ENCODE measurements at places on chromosomes 12 and 14. TPM values are rescaled to one million over a fixed set of nuclear protein-coding genes. Genes with fewer than 3 reads are reported as not detected.

PTCSC3 gene
- not detected for total RNA-seq

GLTP gene
- total RNA-seq, result 27.3 TPM

SPTB gene
- not detected for total RNA-seq

PRMT5 gene
- 124 TPM for total RNA-seq

AMN gene
- total RNA-seq, result 6.4 TPM

CCDC175 gene
- total RNA-seq, result not detected

PROX2 gene
- total RNA-seq, result 0.76 TPM

NAV3 gene
- total RNA-seq, result 0.85 TPM

RASAL1 gene
- total RNA-seq, result 67.5 TPM

INHBC gene
- total RNA-seq, result 0.36 TPM

SLC38A1 gene
- total RNA-seq, result 165 TPM

OTUB2 gene
- 0.48 TPM for total RNA-seq

AGAP2 gene
- total RNA-seq, result 26.5 TPM

SMCO2 gene
- not detected for total RNA-seq

MUCL1 gene
- total RNA-seq, result not detected

IL31 gene
- total RNA-seq, result not detected

DLK1 gene
- total RNA-seq, result not detected

- DNase-seq, result no peak
Measured at GRCh38 chr12:64522316-64522715, 70.4 kb downstream of the TBK1 start.

GRCh38 chr14:92058006-92058917 is 18.4 kb upstream of the TRIP11 start:
- DNase-seq, result no peak

DNA sequence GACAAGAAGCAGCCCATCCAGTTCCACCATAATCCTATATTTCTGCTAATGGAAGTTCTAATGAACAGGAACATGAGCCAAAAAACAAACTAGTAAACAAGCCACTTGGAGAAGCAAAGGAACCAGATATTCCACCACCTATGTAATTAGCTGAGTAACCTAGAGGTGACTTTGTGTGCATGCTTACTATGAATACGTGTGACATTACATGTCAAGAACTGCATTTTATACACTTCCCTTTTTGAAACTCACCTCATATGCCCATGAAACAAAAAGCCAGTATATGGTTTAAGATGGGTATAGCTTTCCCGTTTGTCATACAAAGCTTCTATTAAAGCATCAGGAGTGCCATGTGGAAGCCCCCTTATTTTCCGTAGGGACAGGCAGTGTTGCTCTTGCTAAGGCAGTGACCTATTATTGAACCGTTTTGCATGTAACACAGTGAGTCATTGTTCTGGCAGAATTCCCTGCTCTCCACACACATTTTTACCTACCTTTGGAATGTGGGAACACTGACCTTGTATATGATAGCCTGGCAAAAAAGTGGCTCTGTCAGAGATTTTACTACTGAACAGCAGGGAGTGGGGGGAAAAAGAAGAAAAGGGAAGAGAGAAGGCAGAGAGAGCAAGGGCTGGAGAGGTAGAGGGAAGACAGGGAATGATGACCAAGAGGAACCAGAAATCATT is 34.8 kb upstream of the FRMD6 start:
- DNase-seq, result no peak

DNA sequence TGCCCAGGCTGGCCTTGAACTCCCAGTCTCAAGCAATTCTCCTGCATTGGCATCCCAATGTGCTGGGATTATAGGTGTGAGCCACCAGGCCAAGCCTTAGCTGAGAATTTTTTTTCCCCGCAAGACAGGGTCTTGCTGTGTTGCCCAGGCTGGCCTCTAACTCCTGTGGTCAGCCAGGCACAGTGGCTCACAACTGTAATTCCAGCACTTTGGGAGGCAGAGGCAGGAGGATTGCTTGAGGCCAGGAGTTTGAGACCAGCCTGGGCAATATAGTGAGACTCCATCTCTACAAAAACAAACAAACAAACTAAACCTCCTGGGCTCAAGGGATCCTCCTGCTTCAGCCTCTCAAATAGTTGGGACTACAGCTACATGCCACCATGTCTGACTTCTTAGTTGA is 27.3 kb downstream of the DEPDC4 start:
- no peak for DNase-seq

- peak; percentile 92 for DNase-seq
Measured at GRCh38 chr14:95561001-95561412, 26.2 kb downstream of the GLRX5 start.

DNA sequence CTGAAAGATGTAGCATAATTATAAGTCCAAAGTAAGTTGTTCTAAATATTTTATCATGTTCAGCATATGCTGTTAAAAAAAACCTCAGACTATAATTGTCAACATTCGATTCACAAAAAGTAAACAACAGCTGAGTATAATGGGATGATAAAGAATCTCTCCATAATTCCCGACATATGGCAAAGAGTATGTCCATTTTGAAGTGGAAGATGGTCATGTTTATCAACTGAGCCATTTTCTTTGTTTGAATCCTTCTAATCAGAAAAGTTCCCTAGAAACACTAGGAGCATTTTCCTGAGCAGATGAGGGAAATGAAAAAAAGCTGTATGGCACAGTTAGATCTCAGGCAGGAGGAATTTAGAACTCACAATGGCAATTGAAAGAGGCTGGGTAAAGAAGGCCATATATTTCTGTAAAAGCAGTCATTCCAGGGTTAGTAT is 192.1 kb upstream of the AMIGO2 start:
- DNase-seq, result no peak

DNA sequence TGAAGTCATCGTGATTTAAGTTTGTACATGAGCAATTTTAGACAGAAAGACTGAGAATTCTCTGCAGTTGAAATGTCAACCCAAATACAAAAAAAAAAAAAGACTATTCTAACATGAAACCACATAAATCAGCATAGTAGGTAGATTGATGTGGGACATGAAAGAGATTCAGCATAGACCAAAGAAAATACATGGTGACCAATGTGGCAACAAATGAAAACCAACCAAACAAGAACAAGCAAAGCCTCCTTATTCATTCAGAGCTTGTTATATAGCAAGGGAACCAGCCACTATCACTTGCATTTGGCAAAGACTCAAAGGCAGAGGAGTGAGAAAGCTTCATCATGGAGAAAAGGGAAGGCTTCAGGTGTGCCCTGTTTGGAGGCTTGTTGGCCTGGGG is 144.4 kb upstream of the TMPO start:
- DNase-seq, result no peak

DNA sequence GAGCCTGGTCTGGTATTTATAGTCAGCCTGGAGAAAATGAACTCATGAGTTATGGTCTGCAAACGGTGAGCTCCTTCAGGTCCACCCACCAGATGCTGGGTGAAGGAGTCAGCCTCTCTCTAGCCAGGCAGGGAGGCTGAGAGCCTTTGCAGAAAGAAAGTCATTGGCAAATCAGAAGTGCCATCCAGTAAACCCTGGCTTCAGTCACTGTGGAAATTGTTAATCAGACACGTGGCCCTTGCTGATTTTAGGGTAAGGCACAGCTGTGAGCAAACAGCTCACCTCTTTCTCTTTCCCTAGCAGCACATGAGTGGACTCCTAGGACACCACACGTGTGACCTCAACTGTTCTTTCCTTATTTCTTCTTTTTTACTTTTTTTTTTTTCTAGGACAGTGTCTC is 44.9 kb downstream of the CHST11 start:
- no peak for DNase-seq

DNA sequence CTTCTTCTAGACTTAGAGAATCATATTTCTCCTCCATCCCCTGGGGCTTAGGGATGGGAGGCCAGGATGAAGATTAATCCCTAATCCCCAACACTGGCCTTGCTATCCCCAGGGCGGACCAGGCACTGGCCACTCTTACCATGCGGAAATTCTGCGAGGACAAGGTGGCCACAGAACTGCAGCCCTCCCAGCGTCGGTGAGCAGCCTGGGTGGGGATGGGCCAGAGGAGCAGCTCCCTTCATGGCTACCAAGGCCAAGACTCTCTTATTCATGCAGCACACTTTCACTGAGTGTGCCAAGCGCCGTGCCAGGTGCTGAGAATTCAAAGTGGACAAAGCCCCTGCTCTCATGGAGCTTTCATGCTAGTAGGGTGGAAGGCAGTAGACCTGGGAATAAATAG is 7.0 kb downstream of the TNS2 start:
- DNase-seq, result no peak

DNA sequence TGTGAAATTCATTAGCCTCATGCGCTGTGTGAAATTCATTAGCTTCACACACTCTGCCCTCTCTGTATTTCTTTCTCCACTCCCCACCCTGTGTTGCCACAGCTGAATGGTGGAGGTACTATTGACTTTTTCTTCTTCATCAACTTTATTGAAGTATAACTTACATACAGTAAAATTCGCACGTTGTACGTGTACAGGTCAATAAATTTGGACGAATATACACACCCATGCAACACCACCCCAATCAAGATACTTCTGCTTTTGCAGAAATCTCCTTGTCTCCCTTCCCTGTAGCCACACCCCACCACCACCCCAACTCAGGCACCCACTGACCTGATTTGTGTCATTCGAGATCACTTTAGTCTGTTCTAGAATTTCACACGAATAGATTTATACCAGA is 51.8 kb downstream of the FBXL14 start:
- DNase-seq, result no peak

DNA sequence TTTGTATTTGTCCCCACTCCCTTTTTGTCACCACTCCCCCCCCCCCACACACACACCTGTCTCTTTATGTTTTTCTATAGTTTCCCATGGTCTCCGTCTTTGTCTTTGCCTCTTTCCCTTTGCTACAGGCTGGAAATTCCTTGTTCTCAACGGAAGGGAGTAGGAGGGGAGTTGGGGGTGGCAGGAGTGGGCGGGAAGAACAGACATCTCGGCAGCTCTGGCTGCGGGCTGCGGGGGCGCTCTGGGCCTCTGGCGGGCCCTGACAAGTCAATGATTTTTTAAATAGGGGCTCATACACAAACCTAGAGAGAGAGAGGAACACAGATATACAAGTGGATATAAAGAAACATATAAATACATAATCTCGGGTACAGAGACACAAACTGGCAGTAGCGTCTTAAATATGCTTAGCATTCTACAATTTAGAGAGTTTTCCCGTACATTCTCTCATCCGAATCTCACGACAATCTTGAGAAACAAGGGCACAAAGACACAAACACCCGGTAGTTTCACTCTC is 2.4 kb upstream of the NAB2 start:
- DNase-seq, result peak; percentile 72

GRCh38 chr12:100668945-100669536 is 95.6 kb downstream of the GAS2L3 start:
- peak; percentile 55 for DNase-seq

DNA sequence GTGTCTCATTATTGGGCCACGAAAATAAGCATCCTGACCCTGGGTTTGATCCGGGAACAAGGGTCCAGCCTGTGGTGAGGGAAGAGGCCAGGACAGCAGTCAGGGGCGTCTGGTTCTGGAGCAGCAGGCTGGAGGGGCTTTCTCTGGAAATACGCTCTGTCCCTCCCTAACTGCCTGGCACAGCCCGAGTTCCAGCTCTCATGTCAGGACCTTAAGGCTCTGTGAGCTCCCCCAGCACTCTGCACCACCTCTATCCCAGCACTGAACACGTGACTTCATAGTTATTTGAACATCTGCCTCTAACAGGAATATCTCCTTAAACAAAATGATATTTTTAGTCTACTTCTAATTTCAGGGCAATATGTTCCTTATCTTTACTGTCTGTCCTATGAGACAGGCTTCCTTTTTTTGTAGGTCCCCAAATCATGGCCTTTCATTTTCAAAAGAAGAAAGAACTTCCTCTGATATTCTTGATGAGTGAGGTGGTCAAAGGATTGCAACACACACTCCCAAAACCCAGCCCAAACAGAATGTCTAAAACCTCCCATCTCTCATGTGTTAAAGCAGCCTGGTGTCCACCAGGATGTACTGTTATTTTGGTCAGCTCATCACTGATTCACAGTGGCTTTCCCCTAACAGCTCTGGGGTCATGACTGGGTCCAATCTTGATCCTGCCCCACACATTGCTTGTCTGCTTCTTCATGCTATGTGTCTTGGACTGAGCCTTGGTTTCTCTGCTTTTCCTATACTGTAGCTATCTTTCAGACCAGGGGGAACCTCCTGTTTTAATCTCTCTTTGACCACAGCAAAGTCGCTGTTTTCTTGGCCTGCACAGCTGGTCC is 9.7 kb downstream of the AQP6 start:
- DNase-seq, result no peak

DNA sequence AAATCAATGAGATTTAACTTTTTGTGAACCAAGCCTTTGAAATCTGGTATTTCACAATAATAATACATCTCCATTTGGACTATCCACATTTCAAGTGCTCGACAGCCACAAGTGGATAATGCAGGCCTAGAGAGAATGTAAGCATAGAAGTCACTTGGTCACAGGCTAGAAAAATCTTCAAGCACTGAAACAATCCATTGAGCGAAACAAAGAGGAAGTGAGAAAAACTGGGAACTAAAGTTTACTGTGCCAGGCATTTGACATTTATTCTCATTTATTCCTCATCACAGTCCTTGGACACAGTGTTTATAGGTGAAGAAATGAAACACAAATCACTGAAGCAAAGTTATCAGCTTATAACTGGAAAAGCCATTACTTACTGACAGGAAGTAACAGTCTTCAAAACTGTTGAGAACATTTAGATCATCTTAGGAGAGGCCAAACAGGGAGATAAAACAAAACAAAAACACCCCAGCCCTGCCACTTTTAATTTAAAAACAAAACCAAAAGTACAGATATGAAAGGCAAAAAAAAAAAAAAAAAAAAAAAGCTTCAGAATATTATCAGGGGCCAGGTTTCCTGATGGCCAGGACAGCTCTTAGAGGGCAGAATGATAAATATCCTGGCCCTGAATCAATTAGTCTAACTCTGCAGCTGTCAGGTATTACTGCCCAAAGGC is 29.2 kb downstream of the GNS start:
- DNase-seq, result peak; percentile 19

- no peak for DNase-seq
Measured at GRCh38 chr12:12896260-12896659, 4.9 kb downstream of the GPRC5A start.
